Hematopoietic multipotent progenitor cell treated with erythropoietin and hydrocortisone succinate and interleukin-3 and kit ligand, for 4 days (in vitro differentiated cells): ENCODE measurements at places on chromosomes 1 and 21.
A peak's percentile ranks its signal among the peaks of the same experiment; 100 is the strongest.

- no peak for DNase-seq
These were observed 36.5 kb upstream of the KCND3 start for GRCh38 chr1:112026016-112026415.

- no peak for DNase-seq
These were observed 12.6 kb downstream of the CD2 start for GRCh38 chr1:116766616-116767469.

DNA sequence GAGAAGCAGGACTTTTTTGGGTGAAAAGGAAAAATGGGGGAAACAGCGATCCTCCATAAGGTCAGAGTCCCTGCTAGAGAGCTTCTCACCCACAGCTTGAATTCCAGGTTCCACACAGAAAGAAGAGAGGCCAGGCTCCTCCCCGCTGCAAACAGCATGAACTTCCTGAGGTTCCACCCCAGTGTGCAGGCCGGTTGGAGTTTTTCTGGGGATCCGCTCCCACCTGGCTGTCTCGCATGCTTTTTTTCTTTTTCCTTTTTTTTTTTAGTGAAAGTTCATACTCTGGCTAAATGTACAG, 595.1 kb upstream of the ZP4 start:
- DNase-seq: no peak

DNA sequence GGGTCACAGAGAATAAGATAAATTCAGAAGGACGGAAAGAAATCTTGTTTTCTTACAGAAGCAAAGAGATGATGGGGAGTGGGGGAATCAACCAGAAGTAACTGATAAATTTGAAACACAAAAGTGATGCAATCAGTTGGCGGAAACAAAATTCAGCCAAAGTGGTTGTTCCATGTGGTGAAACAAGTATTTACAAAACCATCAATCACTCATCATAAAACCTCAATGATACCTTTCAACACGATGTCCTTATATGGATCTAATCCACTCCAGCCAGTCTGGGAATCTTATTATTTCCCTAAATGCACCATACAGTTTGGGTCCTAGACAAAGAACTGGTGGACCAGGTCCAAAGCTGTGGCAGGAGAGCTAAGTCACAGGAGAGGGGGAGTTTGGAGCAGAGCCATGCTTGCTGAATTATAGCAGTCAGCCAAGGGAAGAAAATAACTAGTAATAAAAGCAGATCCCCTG, 303.8 kb upstream of the LRRC7 start:
- no peak for DNase-seq

GRCh38 chr1:97489834-97490233, 431.0 kb downstream of the DPYD start:
- peak; percentile 45 for DNase-seq

- DNase-seq: no peak
These were observed 183.6 kb downstream of the FOXD2 start for GRCh38 chr1:47621483-47621882.
